ENCODE measurements at places on chromosomes 3 and 15.

DNA sequence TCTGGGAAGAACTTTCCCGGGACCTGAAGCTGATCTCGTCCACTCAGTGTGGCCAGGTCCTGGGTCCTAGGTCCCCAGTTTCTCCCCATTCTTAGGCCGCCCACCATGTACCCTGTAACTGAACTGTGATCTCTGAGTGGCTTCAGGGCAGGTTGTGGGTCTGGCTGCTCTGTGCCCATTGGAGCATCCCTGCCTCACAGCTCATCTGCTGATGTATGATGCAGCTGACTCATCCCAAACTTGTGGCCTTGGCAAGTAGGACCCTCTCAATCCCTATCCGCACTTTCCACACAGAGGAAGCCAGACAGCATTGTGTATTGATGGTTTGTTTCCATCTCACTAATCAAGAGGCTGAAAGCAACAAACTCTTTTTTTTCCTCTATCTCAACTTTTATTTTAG, 69.1 kb upstream of the XCR1 start:
- DNase-seq: no peak

- peak; percentile 35 for DNase-seq
These were observed 37.8 kb upstream of the TRH start for GRCh38 chr3:129936757-129937156.

DNA sequence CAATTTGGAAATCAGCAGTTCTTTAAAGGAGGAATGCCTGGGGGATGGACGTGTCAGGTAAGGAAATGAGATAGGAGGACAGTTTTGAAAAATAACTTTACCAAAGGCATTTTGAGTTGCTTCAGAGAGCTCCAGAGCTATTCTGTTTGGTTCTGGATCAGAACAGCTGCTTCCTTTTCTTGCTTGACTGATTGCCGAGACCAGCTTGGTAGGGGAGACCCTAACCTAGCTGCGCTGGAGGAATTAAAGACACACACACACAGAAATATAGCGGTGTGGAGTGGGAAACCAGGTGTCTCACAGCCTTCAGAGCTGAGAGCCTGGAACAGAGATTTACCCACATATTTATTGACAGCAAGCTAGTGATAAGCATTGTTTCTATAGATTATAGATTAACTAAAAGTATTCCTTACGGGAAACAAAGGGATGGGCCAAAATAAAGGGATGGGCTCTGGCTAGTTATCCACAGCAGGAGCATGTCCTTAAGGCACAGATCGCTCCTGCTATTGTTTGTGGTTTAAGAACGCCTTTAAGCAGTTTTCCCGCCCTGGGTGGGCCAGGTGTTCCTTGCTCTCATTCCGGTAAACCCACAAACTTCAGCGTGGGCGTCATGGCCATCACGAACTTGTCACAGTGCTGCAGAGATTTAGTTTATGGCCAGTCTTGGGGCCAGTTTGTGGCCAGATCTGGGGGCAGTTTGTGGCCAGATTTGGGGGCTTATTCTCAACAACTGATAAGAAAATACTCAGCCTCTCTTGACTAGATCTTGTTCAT, 556.0 kb downstream of the ROBO1 start:
- no peak for DNase-seq

DNA sequence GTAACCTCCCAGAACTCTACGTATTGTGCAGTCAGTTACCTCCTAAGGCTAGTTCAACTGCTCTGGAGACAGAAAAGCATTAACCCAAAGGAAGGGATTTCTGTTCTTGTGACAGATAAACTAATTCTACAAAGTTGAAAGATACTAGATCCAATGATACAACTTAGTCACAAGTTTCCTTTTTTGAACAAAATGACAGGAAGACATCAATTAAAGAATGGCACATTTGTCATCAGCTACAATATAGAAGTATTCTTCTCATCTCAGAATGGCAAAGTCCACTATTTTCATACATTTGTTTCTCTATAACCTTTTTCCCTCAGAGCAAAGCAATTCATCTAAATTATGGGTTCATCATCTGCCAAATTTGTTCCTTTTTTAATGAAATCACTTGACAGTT, 43.7 kb downstream of the ISL2 start:
- no peak for DNase-seq

DNA sequence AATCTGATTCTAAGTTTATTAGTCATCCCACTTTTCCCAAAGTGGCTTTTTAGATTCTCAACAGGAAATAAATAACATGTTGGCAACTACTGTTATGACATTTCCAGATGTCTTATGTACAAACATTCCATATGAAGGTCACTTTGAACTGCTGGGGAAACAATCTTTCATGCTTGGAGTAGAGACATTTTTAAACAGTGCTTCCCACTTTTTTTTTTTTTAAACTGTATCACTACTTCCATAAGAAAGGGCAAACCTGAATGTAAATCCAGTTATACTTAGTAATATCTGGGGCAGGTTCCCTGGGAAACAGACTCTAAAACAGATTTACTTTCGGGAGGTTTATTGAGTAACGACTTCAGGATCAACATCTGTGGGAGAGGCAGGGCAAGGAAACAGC, 473.8 kb downstream of the TAFA4 start:
- DNase-seq: no peak

- DNase-seq: no peak
These were observed 165.1 kb downstream of the PPM1L start for GRCh38 chr3:160921020-160921635.

DNA sequence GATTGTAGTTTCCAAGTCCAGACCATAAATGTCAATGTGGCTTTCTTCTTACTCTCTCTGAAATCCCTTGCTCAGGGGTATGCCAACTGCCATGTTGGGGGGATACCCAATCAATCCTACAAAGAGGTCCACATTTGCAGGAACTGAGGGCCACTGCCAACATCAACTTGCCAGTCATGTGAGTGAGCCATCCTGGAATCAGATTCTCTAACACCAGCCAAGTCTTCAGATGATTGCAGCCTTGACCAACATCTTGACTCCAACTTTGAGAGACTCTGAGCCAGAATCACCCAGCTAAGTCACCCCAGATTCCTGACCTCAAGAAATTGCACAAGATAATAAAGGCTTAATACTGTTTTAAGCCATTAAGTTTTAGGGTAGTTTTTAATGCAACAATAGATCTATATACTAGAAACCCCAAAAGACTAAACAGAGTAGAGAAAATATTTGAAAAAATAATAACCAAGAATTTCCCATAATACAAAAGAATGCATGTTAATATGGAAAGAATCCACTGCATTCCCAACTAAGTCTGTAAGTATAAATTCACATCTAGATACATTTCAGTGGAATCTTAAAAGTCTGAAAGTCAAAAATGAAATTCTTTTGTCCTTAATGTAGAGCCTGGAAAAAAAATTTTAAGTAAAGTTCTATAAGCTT, 22.4 kb downstream of the ISG20 start:
- DNase-seq: no peak

- no peak for DNase-seq
These were observed 201.5 kb downstream of the OSBPL10 start for GRCh38 chr3:31779514-31779913.

DNA sequence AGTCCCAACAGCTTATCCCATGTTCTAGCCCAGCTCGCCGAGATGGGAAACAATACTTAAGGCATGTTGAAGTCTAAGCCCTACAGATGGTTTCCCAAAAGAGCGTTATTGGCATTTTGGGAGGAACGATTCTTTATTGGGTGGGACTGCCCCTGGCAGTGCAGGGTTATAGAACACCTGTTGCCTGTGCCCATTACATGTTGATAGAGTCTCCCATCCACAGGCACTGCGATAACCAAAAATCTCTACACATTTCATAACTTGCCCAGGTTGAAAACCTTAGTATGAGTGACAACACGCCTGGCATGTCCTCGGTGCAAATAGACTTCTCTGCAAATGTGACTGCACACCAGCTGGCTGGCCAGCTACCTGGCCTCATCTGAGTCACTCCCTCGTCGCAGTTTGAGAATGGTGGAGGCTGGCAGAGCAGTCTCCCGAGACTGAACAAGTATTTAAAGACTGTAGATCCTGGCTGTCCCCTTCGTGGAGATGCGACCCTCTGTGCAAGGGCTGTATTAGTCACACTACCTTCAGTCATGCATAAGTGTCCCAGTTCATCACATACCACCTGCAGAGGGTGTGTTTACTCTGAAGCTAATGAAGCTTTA, 18.7 kb downstream of the ZNF80 start:
- DNase-seq: no peak

GRCh38 chr15:90701880-90702630, 15.1 kb upstream of the BLM start:
- no peak for DNase-seq

DNA sequence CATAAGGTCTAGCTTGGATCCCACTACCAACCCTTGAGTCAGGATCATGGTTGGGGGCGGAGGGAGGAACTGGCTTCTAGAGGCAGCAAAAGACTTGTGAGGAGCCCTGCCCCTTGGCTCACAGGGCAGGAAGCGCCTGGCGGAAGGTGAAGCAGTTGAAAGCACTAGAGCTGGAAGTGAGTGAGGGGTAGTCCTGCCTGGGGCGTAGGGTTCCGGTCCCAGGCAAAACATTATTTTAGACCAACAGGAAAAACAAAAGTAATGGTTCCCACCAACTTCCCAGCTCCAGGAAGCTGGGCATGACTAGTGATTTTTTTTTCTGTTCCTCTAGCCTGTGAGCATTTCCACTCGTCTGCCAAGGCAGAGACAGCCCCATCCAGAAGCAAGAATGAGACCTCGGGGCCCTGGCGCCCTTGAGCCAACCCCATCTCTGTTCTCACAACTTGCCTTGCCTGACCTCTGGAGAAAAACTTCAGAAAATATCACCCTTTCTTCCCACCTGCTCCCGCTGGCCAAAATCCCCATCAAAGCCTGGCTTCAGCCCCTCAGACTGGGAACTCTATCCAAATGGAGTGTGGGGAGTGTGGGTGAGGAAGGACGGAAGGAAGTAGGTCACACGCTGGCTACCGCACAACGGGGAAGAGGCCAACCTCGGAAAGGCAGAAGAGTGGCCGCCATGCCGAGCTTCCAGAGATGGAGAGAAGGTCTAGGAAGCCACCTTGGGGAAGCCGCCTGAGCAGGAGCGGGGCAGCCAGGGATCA, 57.5 kb downstream of the RBPMS2 start:
- DNase-seq: no peak

DNA sequence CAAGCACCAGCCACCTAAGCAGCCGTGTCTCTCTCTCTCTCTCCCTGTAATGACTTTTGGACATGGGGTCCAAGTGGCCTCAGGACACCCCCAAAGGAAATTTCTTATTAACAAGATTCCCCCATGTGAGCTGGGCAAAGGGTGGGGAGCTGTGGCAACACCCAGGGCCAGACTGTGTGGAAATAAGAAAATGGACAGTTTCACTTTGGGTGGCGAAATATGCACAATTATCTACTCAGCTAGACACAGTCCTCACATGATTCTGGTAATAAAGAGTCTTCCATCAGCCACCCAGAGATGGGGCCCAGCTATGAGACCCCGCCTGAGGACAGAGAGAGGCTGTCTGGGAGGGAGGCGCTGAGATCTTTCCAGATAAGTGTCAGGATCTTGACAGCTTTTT, 96.8 kb upstream of the TPM1 start:
- DNase-seq: no peak

DNA sequence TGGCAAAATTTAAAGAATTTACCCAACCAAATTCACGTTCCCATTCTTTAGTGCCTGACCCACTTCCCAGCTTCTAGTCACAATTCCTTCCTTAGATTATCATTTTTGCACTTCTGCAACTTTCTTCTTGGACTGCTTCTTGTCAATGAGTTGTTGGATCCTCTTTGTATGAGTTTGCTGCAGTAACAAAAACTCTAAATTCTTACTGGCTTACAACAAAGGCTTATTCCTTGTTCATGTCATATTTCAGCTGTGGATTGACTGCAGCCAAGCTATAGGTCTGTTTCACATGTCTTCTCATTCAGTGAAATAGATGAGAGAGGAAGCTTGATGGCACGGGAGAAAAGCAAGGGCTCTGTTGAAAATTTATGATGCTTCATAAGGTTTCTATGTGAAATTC, 50.4 kb upstream of the TGFBR2 start:
- DNase-seq: no peak

GRCh38 chr15:49062900-49063299, 16.7 kb upstream of the SECISBP2L start:
- DNase-seq: no peak

DNA sequence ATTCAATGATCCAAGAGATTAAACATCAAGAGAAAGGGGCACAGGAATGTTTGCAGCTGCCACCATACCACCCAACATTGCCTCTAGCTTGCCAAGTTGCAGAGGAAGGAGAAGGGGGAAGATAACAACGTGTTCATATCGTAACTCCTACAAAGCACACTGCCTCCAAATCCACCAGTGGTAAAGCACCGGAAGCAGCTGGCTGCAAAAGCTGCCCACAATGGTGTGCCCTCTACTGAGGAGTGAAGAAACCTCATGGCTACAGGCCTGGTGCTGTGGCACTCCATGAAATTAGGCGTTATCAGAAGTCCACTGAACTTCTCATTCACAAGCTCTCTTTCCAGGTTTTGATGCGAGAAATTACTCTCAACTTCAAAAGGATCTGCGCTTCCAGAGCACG, 263.9 kb upstream of the STT3B start:
- no peak for DNase-seq

DNA sequence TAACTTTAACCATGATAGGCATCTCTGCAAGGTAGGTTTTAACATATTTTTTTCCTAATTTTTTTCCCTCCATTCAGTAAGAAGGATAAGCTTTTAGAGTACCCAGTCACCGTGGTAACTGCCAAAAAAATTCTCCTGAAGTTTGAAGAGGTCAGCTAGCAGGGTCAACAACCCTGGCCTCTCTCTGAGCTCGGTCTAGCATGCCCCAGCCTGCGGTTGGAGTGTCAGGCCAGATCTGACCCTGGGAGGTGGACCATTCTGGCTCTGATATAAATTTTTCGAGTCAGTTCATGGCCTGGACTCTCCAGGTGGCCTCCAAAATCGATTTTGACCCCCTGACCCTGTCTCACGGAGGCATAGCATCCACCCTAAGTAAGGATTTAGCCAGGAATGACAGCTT, 29.7 kb downstream of the SOX2 start:
- DNase-seq: no peak

GRCh38 chr15:34240537-34240936, 15.7 kb downstream of the EMC4 start:
- no peak for DNase-seq
